CD4-positive, alpha-beta memory T cell (primary cell): ENCODE measurements at places on chromosomes 16 and 17. TPM values are rescaled to one million over a fixed set of nuclear protein-coding genes. Genes with fewer than 3 reads are reported as not detected.
A peak's percentile ranks its signal among the peaks of the same experiment; 100 is the strongest.

DNA sequence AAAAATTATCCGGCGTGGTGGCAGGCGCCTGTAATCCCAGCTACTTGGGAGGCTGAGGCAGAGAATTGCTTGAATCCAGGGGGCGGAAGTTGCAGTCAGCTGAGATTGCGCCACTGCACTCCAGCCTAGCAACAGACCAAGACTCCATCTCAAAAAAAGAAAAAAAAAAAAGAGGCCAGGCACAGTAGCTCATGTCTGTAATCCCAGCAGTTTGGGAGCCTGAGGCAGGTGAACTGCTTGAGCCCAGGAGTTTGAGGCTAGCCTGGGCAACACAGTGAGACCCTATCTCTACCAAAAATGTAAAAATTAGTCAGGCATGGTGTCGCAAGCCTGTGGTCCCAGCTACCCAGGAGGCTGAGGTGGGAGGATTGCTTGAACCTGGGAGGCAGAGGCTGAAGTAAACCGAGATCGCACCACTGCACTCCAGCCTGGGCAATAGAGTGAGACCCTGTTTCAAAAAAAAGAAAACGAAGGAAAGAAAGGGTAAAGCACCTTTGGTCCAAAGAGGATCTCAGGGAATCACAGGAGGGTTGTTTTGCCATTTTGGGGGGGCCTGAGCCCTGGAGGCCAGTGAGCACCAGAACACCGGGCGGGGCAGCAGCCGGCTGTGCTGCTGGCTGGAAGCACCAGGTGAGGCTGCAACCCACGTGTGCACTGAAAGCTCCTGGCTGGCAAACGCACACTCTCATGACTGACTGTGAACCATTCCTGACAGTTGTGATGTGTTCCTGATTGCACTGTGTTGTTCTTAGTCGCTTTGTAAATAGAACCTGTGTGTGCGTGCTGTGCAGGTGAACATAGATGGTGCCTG lies 18.4 kb downstream of the HS3ST6 start:
- no peaks in the 10 kb centered on the region for H3K27me3 ChIP-seq
- no peaks in the 10 kb centered on the region for H3K36me3 ChIP-seq
- no peak overlapping the region for H3K4me3 ChIP-seq
- no peak overlapping the region for H3K27ac ChIP-seq
- no peaks in the 10 kb centered on the region for H3K4me1 ChIP-seq

- H3K27me3 ChIP-seq = no peaks in the 10 kb centered on the region
- no peak overlapping the region for H3K27ac ChIP-seq
- no peak for DNase-seq
- no peaks in the 10 kb centered on the region for H3K4me1 ChIP-seq
- H3K36me3 ChIP-seq = no peaks in the 10 kb centered on the region
Measured at GRCh38 chr16:51449441-51449840, 298.4 kb upstream of the SALL1 start.

SP6 gene
- not detected for polyA plus RNA-seq

- no peak for DNase-seq
- no peak overlapping the region for H3K27ac ChIP-seq
- no peak overlapping the region for H3K4me3 ChIP-seq
- no peaks in the 10 kb centered on the region for H3K27me3 ChIP-seq
- H3K4me1 ChIP-seq = no peaks in the 10 kb centered on the region
Measured at GRCh38 chr16:13099822-13100221, 198.4 kb downstream of the SHISA9 start.

- H3K4me3 ChIP-seq = no peak overlapping the region
- no peak overlapping the region for H3K27ac ChIP-seq
- no peaks in the 10 kb centered on the region for H3K4me1 ChIP-seq
- DNase-seq = no peak
Measured at GRCh38 chr16:2937170-2937569, 25.4 kb downstream of the FLYWCH1 start.

DNA sequence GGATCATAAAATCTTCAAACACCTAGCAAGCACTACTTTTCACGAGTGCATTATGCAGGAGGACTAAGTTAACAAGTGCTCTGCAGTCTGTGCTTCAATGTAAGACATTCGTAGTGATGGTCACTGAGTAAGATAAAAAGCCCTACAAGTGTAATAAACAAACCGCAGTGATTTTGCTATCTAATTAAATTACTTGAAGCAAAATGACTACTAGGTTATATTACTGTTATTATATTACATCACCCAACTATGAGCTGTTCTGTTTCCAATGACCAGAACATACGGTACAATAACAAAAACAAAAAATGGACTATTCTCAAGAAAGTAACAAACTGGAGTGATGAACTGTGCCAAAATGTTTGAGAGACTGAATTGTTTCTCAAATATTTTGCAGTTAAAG lies 11.2 kb downstream of the KLHL10 start:
- peaks cover 8% of the 10 kb centered on the region for H3K36me3 ChIP-seq
- H3K4me1 ChIP-seq = peaks cover 20% of the 10 kb centered on the region
- no peak for DNase-seq
- H3K27me3 ChIP-seq = no peaks in the 10 kb centered on the region

GRCh38 chr16:11224096-11224893 lies 31.7 kb downstream of the SOCS1 start:
- no peak overlapping the region for H3K4me3 ChIP-seq
- H3K27me3 ChIP-seq = no peaks in the 10 kb centered on the region
- no peaks in the 10 kb centered on the region for H3K36me3 ChIP-seq
- peak; percentile 72 for DNase-seq

- H3K4me1 ChIP-seq = peaks cover 33% of the 10 kb centered on the region
- DNase-seq = peak; percentile 43
- H3K36me3 ChIP-seq = peaks cover 6% of the 10 kb centered on the region
- peak overlapping the region; percentile 14 for H3K4me3 ChIP-seq
- peak overlapping the region; percentile 29 for H3K27ac ChIP-seq
- H3K27me3 ChIP-seq = no peaks in the 10 kb centered on the region
Measured at GRCh38 chr17:80876950-80877728, 114.5 kb upstream of the CHMP6 start.

HCRT gene
- not detected for polyA plus RNA-seq
